ENCODE measurements at places on chromosomes 7 and 10. TPM values are rescaled to one million over a fixed set of nuclear protein-coding genes. Genes with fewer than 3 reads are reported as not detected.

LLCFC1 gene
- not detected for total RNA-seq

C10orf62 gene
- total RNA-seq: not detected

SPDYE2B gene
- not detected for total RNA-seq

MRLN gene
- total RNA-seq: not detected

CXCL12 gene
- not detected for total RNA-seq

PAX4 gene
- not detected for total RNA-seq

AGR3 gene
- not detected for total RNA-seq

RBM20 gene
- 2.1 TPM for total RNA-seq
